ENCODE measurements at places on chromosomes 7 and 10.

DNA sequence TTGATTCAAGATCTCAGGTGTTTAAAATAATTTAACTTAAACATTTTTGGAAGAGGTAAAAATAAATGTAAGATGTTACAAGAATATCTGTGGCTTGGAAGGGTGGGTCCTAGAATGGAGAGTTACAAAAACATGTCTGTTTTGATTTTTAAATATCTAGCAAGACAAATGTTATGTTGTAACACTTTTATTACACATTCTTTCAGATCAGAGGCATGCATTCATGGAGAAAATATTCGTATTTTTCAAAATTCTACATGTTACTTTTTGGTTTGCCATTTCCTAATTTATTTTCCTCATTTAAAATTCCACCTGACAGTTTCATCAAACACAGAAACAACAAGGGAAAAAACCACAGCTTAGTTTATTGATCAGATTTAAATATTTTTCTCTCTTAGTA, 10.0 kb downstream of the WBP1L start:
- H3K4me3 ChIP-seq: no peak overlapping the region
- no peak for DNase-seq
- no peaks in the 10 kb centered on the region for H3K36me3 ChIP-seq
- H3K27me3 ChIP-seq: no peaks in the 10 kb centered on the region

DNA sequence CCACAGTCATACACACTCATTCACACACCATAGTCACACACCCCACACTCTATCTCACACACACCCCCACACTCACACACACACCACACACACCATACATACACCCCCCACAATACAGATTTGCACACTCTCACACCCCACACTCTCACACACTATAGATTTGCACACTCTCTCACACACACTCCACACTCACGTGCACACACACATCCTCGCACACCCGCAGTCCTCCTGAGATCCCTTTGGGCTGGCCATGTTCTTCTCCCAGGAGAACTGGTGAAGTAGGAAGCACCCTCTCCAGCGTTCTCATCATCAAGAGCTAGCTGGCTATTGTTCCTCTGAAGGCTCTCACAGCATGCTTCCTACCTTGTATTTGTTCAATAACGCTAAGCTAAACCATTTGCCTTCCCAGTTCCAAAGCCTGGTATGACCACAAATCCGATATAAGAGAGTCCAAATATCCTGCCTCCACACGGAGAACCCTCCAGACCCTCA, 86.2 kb downstream of the HECW1 start:
- no peak overlapping the region for H3K27ac ChIP-seq
- no peak overlapping the region for H3K4me3 ChIP-seq
- H3K4me1 ChIP-seq: no peaks in the 10 kb centered on the region
- no peaks in the 10 kb centered on the region for H3K36me3 ChIP-seq

- H3K4me3 ChIP-seq: no peak overlapping the region
- H3K4me1 ChIP-seq: no peaks in the 10 kb centered on the region
- no peaks in the 10 kb centered on the region for H3K36me3 ChIP-seq
- no peak for DNase-seq
- peaks cover 5% of the 10 kb centered on the region for H3K27me3 ChIP-seq
These were observed 187.4 kb downstream of the CDCA7L start for GRCh38 chr7:21758286-21758685.

- peaks cover 77% of the 10 kb centered on the region for H3K36me3 ChIP-seq
- no peaks in the 10 kb centered on the region for H3K4me1 ChIP-seq
- H3K4me3 ChIP-seq: no peak overlapping the region
- no peak for DNase-seq
- no peak overlapping the region for H3K27ac ChIP-seq
These were observed 16.8 kb upstream of the NDST2 start for GRCh38 chr10:73828161-73828560.

DNA sequence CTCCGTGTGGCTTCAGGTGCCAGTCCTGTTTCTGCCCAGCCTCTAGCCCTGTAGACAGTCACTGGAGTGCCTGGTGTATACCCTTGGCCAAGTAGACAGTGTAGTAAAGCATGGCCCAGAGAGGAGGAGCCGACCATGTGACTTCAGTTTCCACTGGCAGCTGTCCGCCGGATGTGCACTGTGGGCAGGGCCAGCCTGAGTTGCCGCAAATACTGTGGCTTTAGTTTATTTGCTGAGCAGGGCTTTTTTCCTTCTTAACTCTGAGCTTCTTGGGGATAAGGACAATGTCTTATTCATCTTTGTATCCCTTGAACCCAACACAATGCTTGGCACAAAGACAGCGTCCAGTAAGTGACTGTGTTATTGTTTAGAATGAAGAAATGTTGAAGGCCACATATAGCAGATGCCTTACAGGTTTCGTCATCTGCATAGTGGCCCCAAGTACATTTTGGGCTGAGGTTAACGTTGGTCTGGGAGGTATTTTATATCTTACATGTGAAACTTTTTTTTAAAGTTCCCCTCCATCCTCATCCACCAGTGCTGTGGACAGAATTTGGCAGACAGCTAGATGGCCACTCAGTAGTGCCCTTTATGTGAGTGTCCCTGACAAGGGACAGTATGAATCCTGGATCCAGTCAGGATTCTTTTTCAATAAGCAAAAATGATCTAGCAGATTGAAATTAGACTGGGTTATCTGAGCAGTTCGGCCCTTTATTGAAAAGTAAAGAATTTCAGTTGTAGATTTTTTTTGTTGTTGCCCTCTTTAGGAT, 40.6 kb downstream of the CYP17A1 start:
- no peaks in the 10 kb centered on the region for H3K27me3 ChIP-seq
- DNase-seq: no peak
- H3K4me3 ChIP-seq: no peak overlapping the region
- H3K27ac ChIP-seq: peak overlapping the region; percentile 80
- peaks cover 56% of the 10 kb centered on the region for H3K36me3 ChIP-seq
- H3K4me1 ChIP-seq: peaks cover 23% of the 10 kb centered on the region

GRCh38 chr7:149196705-149197171, 1.4 kb downstream of the ZNF282 start:
- H3K27ac ChIP-seq: peak overlapping the region; percentile 93
- DNase-seq: no peak
- H3K4me3 ChIP-seq: peak overlapping the region; percentile 83
- peaks cover 20% of the 10 kb centered on the region for H3K4me1 ChIP-seq

- no peaks in the 10 kb centered on the region for H3K4me1 ChIP-seq
- DNase-seq: no peak
- H3K36me3 ChIP-seq: no peaks in the 10 kb centered on the region
- no peak overlapping the region for H3K4me3 ChIP-seq
- no peak overlapping the region for H3K27ac ChIP-seq
These were observed 4.5 kb downstream of the CAMK2B start for GRCh38 chr7:44320794-44321371.

- no peak overlapping the region for H3K27ac ChIP-seq
- no peak for DNase-seq
- no peak overlapping the region for H3K4me3 ChIP-seq
- no peaks in the 10 kb centered on the region for H3K4me1 ChIP-seq
- no peaks in the 10 kb centered on the region for H3K27me3 ChIP-seq
These were observed 6.5 kb upstream of the CPED1 start for GRCh38 chr7:120981888-120982615.

DNA sequence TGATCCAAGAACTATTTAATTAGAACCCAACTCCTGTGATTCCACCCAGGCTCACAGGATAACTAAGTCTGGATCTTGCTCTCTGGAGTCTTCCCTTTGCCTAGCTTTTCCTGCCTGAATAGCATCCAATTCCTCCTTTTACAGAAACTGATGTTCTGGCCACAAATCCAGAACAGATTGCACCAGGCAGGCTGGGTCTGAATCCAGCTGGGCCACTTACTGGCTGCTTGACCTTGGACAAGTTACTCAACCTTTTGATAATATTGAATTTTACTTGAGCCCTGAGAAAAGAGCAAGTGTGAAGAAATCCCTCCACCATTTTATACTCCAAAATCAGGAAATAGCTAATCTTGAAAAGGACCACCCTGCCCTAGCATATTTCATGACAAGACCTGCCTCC, 55.5 kb upstream of the SLC35G1 start:
- H3K4me1 ChIP-seq: no peaks in the 10 kb centered on the region
- no peaks in the 10 kb centered on the region for H3K36me3 ChIP-seq
- H3K4me3 ChIP-seq: no peak overlapping the region
- H3K27me3 ChIP-seq: no peaks in the 10 kb centered on the region
- H3K27ac ChIP-seq: no peak overlapping the region

- no peak overlapping the region for H3K4me3 ChIP-seq
- H3K36me3 ChIP-seq: no peaks in the 10 kb centered on the region
- H3K4me1 ChIP-seq: no peaks in the 10 kb centered on the region
- H3K27ac ChIP-seq: no peak overlapping the region
- no peak for DNase-seq
- H3K27me3 ChIP-seq: no peaks in the 10 kb centered on the region
These were observed 228.9 kb upstream of the HABP2 start for GRCh38 chr10:113323985-113324384.

DNA sequence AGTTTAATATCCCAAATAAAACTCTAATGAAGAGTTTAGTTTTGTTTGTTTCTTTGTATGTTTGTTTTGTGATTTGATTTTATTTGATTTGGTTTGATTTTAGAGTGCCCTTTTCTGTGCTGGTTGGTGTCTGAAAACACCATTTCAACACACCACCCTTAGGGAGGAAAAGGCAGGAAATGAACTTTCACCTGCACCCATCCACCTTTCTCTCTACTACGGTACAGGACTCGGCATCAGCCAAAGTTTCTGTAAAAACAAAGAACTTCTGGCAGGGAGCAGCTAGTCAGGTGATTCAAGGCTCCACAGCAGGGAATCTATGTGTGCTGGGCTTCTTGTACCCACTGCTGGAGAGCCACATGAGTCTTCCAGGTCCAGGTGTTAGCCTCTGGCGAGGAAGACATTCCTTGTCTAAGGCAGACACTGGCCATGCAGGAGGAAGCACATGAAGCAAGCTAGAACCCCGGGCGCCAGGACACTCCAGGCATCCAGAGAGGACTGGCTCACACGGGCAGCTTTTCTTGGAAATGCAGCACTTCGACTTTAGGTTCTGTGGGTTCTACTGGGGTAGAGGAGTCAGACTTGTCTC, 22.1 kb upstream of the STK17A start:
- no peak overlapping the region for H3K27ac ChIP-seq
- H3K4me1 ChIP-seq: no peaks in the 10 kb centered on the region
- H3K36me3 ChIP-seq: no peaks in the 10 kb centered on the region
